Inflammatory macrophage treated with lipopolysaccharide for 1 hour (primary cell): ENCODE measurements at places on chromosomes 12 and 14.

DNA sequence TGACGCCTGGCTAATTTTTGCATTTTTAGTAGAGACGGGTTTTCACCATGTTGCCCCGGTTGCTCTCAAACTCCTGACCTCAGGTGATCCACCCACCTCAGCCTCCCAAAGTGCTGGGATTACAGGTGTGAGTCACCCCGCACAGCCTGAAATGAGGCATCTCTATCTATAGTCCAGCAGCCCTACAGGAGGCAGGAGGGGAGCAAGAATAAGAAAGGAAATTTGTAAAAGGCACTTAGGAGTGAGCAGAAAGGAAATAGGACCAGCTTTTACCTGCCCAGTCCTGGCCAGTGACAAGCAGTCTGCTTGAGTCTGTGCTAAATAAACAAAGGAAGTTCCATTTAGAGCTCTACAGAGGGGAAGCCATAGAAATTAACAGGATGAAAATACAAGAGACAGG, 15.0 kb upstream of the PSMA6 start:
- no peak for DNase-seq

- DNase-seq: no peak
Observed at GRCh38 chr12:105696-106095, 39.1 kb downstream of the IQSEC3 start.

- peak; percentile 27 for DNase-seq
Observed at GRCh38 chr14:61211476-61212255, 69.5 kb downstream of the TMEM30B start.

- no peak for DNase-seq
Observed at GRCh38 chr12:53766881-53767280, 15.1 kb upstream of the CISTR start.

GRCh38 chr12:31560516-31560915, 30.4 kb downstream of the DENND5B start:
- no peak for DNase-seq

DNA sequence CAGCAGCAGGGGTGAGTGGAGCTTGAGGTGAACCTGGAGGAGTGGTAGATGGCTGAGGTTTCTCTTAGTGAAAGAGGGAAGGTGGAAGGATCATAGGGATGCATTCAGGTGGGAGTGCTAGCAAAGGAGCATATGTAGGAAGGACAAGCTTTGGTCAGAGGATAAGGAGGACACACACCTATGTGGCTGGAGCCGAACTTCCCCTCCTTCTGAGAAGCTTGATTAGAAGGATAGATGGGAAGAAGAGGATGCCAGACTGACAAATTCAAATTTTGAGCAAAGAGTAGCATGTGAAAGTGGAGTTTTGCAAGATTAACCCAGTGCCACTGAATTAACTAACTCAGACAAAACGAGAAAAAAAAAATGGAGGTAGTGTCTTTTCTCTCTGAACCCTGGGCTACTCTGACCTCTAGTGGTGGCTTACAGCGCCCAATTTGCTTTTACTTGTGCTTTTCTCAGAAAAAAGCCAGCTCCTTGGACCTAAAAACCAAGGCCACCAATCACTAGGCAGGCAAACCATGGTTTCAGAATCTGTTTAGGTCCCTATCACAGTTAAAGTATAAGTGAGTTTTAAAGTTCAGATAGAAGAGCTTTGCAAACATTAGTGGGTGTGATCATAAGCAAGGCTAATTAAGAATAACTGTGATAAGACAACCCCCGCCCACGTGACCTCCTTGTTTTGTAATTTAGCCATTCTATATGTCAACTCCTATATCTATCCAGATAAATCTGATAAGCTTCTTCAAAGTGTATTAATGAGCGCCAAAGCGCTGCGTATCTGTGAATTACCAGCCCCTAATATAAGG, 15.5 kb downstream of the EMP1 start:
- DNase-seq: peak; percentile 90

DNA sequence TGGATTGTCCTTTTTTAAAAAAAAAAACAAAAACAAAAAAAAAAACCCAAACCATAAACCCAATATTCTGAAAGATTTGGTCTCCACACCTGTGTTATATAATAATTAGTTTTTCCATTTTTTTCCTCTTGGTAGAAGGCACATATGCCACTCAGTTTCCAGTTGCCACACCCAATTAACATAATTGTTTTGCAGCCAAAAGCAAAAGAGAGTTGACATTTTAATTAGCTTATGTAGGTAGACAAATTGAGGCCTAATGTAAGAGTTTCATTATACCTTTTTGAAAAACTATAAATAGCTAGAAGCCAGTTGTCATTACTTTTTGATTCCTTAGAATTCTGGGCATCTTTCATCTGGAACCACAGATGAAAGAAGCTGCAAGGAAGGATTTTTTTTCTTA, 21.0 kb downstream of the PTPN11 start:
- DNase-seq: no peak

GRCh38 chr12:11839091-11839641, 189.7 kb downstream of the ETV6 start:
- peak; percentile 81 for DNase-seq

DNA sequence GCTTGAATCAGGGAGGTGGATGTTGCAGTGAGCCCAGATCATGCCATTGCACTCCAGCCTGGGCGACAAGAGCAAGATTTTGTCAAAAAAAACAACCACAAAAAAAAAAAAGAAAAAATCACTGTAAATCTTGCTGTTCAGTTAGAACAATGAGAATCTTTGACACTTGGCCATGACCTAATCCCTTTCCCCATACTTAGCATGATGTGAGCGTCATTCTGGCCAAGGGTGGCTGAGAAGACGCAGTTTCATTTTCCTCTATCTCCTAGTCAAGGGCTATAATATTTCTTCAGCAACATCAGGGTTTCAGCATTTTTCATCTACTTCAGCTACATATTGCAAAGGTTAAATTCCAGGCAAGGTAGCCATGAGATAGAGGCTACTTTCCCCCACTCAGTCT, 599.4 kb upstream of the MDGA2 start:
- DNase-seq: no peak

DNA sequence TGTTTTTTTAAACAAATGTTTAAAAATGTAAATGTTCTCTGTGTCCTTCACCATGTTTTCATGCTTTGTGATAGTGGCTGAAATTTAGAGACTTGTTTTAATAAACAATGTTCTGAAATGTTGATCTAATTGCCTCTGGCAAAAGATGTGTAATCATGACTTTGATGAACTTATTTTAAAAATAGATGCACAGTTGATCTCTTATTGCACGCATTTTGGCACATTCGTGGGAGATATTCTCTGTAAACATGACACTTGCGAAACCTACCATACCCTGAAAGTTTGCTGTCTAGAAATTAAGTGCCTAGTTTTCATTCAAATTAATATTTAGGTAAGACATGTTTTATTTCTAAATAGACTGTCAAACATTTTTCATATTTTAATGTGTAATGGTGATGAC, 119.7 kb upstream of the DNM1L start:
- no peak for DNase-seq

DNA sequence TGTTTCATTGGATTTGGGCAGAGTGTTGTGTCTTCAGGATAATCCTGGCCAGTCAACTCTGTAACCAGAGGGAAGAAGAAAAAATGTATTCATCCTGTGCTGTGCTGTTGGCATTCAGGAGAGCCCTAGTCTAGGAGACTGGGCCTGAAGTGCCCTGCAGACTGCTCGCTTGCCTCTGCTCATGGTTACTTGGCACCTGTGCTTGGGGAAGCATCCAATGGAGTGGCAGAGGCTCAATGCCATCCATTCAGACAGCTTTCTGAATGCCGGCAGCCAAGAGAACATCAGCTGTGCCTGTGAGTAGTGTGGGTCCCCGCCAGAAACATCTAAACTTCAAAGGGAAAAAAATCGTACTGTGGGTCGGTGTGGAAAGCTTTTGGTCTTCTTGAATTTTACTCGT, 124.2 kb downstream of the SRGAP1 start:
- no peak for DNase-seq

- DNase-seq: no peak
Observed at GRCh38 chr14:82657186-82657675, 1123.6 kb upstream of the SEL1L start.

- no peak for DNase-seq
Observed at GRCh38 chr12:21662122-21662792, 4.6 kb upstream of the LDHB start.

DNA sequence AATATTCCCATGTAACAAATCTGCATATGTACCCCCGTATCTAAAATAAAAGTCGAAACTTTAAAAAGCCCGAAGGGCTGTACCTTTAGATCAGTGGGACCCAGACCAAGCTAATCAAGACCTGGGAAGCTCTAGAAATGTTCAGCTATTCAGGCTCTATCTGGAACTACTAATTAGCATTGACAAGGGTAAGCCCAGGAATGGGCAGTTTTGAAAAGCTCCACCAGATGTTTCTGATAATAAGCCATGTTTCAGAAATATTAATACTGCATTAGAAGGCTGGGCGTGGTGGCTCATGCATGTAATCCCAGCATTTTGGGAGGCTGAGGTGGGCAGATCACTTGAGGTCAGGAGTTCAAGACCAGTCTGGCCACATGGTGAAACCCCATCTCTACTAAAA, 20.4 kb upstream of the TMEM260 start:
- no peak for DNase-seq

GRCh38 chr14:94320243-94320642, 2.9 kb downstream of the SERPINA6 start:
- no peak for DNase-seq

- DNase-seq: no peak
Observed at GRCh38 chr12:3841783-3842182, 31.4 kb downstream of the PARP11 start.

DNA sequence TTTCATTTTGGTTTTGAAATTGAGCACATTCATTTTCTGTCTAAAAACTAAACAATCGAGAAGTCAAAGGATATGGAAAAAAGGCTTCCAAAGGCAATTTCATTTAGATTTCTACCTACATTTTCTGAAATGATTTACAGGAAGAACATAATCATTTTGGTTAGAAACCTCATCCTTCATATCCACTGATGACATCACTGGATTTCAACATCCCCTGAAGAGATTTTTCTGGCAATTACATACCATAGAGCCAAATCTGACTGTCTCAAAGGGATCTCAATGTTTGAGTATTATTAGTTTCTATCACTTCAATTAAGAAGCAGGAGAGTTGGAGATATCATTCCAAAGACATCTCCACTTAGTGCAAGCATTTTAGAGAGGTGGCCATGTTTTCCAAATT, 137.8 kb downstream of the TTC7B start:
- peak; percentile 44 for DNase-seq

- no peak for DNase-seq
Observed at GRCh38 chr12:112824166-112824565, 32.6 kb downstream of the RPH3A start.

- DNase-seq: peak; percentile 90
Observed at GRCh38 chr12:120126635-120127005, 10.1 kb upstream of the RAB35 start.

DNA sequence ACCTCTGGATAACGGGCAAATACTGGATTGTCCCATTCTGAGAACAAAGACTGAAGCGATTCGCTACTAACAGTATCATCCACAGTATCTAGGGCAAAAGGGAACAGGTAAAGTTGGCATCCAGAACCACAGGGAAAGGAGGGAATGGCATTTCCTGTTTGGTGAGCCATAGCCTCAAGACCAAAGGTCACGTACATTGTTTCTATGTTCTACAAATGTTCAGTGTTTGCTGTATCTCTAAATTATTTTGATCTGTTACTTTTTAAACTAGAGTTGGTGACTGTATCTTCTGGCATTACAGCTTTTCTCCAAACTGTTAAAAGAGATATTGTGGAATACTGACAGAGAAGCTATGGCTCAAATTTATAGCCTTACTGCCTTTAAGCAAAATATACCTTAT, 9.7 kb downstream of the MLH3 start:
- DNase-seq: no peak

DNA sequence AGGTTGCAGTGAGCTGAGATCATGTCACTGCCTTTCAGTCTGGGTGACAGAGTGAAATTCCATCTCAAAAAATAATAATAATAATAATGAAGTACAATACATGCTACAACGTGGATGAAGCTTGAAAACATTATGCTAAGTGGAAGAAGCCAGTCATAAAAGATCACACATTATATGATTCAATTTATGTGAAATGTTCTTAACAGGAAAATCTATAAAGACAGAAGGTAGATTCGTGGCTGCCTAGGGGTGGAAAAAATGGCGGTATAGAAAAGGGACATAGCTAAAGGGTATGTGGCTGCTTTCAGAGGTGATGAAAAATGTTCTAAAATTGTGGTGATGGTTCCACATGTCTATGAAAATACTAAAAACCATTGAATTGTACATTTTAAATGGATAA, 41.0 kb upstream of the AMIGO2 start:
- no peak for DNase-seq

DNA sequence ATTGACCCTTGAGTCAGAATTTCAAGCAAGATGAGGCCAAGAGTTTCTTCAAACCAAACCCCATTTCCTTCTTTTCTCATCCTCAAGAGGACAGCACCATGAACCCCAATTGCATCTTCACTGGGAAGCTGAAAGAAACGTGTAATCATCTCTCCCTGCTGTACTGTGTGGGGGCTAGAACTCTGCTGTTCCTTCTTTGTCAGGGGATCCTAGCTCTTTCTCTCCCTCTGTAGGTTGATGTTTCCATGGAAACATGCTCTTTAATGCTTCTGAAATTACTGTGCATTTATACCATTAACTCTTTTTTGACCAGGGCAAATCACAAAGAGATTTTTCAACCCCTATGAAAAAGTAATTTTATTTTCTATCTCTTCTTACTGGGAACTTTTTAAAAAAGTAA, 295.1 kb downstream of the GRIN2B start:
- no peak for DNase-seq

DNA sequence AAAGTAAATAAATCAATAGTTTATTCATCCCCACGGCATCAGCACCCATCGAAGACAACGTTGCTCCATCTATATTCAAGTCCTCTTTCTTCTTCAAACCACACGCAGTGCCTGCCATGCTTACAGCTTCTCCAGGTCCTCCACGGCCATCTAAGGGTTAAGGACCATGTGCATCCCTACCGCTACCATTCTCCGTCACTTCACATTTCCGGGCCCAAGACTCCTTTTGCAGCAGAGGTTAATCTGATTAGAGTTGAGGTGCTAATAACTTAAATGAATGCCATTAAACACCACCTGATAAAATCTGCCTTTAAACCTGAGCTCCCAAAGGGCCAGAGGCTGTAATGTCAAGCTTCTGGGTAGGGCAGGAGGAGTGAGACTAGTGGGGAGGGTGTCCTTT, 79.7 kb upstream of the CCND2 start:
- no peak for DNase-seq

GRCh38 chr12:50257236-50258166, 25.8 kb downstream of the LIMA1 start:
- DNase-seq: no peak

- no peak for DNase-seq
Observed at GRCh38 chr14:100393362-100393761, 70.2 kb downstream of the SLC25A47 start.

DNA sequence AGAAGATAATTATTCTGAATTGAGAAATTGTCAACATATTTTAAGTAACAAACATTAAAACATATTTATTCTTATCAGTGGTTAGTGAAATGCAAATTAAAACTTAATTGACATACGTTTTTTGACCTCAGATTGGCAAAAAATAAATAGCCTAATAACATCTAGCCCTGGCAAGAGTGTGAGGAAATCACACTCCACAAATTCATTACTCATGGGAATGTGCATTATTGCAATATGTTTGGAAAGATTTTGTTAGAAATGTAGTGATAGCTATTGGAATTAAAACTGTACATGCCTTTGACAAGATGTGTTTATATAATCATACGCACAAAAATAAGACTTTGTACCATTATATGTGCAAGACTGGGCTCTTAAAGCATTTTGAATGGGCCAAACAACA, 168.6 kb downstream of the KITLG start:
- DNase-seq: no peak
